Right lung (tissue), 10 donors: ENCODE measurements at places on chromosomes 6 and 20. TPM values are rescaled to one million over a fixed set of nuclear protein-coding genes. Genes with fewer than 3 reads are reported as not detected.

Gene ID4
- polyA plus RNA-seq: 43.0 TPM

Gene LBP
- polyA plus RNA-seq: not detected

Gene GPR63
- 2.8 TPM for polyA plus RNA-seq

Gene TEAD3
- 40.0 TPM for polyA plus RNA-seq

Gene C6orf15
- not detected for polyA plus RNA-seq

Gene COL10A1
- 0.20 TPM for polyA plus RNA-seq

Gene GFOD1
- polyA plus RNA-seq: 7.2 TPM

Gene SLC22A2
- not detected for polyA plus RNA-seq

Gene OR2B6
- not detected for polyA plus RNA-seq

Gene FNDC11
- 0.79 TPM for polyA plus RNA-seq

Gene PNLDC1
- polyA plus RNA-seq: 0.30 TPM

Gene ANGPT4
- 0.10 TPM for polyA plus RNA-seq

Gene TRIM31
- not detected for polyA plus RNA-seq

Gene SOX4
- polyA plus RNA-seq: 88.6 TPM

Gene ZHX3
- polyA plus RNA-seq: 10.4 TPM
